NB4 (cell line): ENCODE measurements at places on chromosomes 2 and 18.

- peak; percentile 3 for DNase-seq
Measured at GRCh38 chr18:28820353-28820752, 643.4 kb upstream of the CDH2 start.

- no peak for DNase-seq
Measured at GRCh38 chr2:142665241-142665640, 212.2 kb upstream of the KYNU start.

DNA sequence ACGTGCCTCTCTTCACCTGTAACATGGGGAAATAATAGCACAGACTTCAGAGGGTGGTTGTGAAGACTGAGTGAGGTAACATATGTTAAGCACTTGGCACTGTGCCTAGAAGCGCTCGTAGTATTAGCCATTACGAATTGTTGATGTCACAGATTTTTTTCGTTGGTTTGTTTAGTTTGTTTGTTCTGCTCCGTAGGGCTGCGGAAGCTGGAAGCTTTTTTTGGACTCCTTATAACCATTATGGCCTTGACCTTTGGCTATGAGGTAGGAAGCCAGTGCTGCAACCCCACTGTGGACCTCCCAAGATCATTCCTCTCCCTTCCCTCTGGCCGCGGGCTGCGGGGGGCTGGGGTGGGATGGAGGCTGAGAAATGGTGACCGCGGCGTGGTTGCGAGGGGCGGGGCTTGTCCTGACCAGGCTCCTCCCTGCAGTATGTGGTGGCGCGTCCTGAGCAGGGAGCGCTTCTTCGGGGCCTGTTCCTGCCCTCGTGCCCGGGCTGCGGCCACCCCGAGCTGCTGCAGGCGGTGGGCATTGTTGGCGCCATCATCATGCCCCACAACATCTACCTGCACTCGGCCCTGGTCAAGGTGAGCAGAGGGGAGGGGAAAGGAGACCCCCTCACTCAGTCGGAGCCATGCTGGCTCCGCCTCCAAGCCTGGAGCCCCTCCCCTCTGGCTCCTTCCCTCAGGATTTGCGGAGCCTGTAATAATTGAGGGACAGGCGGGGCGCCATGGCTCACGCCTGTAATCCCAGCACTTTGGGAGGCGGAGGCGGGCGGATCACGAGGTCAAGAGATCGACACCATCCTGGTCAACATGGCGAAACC lies 5.5 kb downstream of the SLC11A1 start:
- DNase-seq, result no peak

DNA sequence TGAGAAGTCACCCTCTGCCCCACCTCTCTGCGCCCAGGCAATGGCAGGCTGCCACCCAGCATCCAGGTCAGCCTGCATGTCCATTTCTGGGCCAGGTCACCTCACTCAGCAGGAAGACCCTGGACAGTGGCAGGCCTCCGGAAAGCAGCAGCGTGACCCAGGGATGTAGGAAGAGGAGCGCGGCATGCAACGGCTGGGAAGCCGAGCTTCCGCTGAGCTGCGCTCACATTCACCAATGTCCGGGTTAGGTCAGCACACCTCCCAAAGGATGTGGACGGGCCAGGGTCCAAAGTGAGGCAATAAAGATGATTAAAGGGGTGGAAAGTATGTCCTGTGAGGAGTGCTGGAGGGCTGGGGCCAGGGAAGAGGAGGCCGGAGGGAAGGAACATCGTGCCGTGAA lies 174.5 kb downstream of the CTIF start:
- DNase-seq, result no peak

- no peak for DNase-seq
Measured at GRCh38 chr18:59072727-59073421, 66.8 kb upstream of the SEC11C start.

GRCh38 chr2:160336105-160336504 lies 136.0 kb upstream of the ITGB6 start:
- DNase-seq, result no peak

- peak; percentile 76 for DNase-seq
Measured at GRCh38 chr2:234550511-234551107, 53.7 kb upstream of the ARL4C start.

GRCh38 chr2:96819128-96819875 lies 3.2 kb downstream of the CNNM3 start:
- peak; percentile 33 for DNase-seq

DNA sequence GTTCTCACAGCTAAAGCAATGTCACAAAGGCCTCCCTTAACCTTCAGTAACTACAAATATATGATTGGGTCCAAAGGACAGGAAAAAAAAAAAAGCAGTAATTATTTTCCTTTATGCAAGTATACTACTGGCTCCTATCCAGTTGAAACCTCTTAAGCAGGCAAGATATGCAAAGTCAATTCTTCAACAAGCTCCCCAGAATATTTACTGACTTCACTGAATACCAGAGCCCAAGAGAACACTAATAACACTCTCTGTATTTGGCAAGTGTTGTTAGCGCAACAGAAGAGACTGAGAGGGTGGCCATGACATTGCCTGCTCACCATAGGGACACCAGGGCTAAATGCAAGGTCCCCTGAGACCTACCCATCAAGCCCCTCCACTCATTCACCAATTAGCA lies 74.5 kb downstream of the AP1S3 start:
- peak; percentile 46 for DNase-seq

- DNase-seq, result no peak
Measured at GRCh38 chr18:22625406-22625805, 207.7 kb upstream of the CTAGE1 start.

DNA sequence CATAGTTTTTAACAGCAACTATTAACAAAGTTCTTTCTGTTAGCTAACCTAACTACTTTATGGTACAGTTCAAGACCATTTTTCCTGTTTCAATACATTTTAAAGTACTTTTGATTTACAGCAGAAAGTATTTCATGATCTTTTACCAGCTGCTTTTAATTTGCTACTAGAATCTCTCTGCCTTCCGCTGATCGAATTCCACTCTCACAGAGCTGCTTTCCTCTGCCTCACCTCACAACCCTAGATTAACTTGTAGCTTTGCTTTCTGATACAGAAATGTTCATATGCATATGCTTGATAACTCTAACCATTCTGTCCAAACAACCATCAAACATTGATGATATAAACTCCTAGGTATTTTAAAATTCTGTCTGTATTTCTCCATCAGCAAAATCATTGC lies 463.2 kb upstream of the ZEB2 start:
- DNase-seq, result no peak

GRCh38 chr18:9696701-9697100 lies 11.4 kb upstream of the RAB31 start:
- DNase-seq, result no peak

DNA sequence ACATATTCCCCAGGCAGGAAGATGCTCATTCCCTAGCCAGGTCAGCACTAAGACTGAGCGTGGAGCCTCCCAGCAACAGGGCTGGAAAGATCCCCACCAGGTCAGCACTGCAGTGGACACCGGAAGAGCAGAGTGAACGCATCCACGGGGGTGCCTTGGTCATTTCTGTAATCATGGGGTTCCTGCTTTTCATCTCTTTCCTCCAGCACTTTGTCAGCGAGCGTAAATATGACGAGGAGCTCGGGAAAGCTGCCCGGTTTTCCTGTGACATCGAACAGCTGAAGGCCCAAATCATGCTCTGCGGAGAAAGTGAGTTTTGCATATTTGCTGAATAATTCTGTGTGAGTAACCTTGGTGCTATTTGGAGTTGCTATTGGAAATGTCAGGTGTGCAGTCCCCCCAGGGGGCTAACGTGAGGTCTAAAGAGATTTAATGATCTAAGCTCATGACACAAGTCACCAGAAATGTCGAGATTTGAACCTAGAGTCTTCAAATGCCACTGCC lies 40.1 kb downstream of the KCTD18 start:
- DNase-seq, result no peak

- no peak for DNase-seq
Measured at GRCh38 chr2:146385031-146385430, 1459.8 kb upstream of the ACVR2A start.

GRCh38 chr2:72989770-72990556 lies 72.6 kb downstream of the EMX1 start:
- DNase-seq, result no peak

DNA sequence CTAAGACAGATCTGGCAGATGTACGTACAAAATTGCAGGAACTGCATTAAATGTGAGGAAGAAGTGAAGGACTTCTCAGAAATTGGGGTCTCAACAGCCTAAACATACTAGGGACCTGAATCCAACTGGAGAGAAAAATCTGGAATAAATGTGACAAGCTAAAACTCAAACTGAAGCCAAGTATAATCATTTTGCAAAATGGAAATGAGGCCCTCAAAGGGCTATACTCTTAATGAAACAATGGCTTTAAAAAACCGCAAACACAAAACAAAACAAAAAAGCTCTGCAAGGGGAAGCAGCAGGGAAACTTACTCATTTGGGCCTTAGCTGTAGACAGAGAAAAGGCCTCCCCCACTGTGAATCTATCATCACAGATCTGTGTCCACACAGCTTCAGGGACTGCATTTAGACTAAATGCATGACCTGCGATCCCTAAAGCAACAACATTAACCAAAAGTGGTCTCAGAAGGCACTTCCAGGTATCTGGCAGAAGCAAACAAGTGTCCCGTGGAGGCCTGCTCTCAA lies 63.2 kb downstream of the CCBE1 start:
- no peak for DNase-seq

DNA sequence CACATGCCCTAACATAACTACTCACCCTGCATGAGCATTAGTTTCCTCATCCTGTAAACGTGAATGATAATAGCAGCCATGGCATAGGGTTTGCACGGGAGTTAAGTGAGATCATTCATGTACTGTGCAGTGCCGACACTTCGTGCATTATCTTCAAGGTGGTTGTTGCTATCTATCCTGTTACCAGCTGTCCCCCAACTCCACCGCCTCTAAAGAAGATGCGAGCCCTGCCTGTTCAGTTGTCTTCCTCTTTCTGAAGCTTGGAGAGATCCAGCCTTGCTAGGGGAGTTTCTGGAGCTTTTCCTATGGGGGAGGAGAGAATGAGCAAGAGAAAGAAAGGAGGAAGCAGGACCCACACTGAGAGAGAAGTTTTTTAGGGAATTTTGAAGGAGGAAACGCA lies 34.4 kb downstream of the YPEL5 start:
- DNase-seq, result no peak

- DNase-seq, result peak; percentile 94
Measured at GRCh38 chr18:57077786-57078552, 68.9 kb upstream of the BOD1L2 start.

DNA sequence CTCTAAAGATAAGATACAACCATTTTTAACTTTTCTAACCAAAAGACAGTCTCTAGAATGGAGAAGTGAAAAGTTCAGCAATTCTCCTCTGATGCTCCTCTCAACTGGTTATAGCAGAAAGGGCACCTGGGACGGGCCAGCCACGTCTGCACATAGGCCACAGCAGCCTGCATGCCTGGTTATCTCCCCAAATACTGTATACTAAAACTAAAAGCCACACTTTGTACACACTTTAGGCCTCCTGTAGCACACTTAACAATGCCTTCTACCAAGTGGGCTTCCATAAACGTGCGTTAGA lies 179.1 kb downstream of the ANKRD44 start:
- no peak for DNase-seq

DNA sequence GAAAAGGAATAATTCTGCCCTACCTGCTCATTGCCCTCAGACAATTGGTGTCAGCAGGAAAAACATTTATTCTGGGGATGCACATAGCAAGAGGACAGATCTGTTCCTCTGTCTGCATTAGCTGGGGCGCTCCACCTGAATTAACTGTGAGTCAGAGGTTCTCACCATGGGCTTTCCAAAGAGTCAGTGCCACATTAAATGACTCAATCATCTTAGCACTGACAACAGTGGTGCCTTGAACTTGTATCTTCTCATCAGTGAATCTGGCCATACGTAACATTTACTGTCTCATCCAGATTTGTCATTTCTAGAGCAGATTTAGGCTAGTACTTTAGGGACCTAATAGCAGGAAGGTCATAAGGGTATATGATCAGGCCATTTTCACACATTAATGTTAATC lies 358.1 kb upstream of the CRIM1 start:
- DNase-seq, result no peak

DNA sequence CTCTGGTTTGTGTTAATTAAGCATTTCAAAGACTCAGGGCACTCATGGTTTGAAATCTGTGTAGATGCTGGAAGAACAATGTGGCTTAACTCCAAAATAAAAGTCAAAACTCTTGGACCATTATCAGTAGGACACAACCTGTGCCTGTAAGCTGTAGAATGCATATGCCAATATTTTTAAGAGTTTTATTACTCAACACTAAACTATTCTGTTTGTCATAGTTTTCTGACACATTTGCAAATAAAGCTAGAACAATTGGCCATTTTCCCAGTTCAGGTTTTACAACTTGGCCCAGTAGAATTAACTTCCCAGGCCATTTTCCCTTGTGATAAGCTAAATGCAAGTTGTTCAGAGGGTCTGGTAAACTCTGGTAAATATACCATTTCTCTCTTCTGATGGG lies 713.1 kb downstream of the CBLN2 start:
- DNase-seq, result no peak

- DNase-seq, result no peak
Measured at GRCh38 chr2:33264766-33265165, 211.7 kb upstream of the RASGRP3 start.

DNA sequence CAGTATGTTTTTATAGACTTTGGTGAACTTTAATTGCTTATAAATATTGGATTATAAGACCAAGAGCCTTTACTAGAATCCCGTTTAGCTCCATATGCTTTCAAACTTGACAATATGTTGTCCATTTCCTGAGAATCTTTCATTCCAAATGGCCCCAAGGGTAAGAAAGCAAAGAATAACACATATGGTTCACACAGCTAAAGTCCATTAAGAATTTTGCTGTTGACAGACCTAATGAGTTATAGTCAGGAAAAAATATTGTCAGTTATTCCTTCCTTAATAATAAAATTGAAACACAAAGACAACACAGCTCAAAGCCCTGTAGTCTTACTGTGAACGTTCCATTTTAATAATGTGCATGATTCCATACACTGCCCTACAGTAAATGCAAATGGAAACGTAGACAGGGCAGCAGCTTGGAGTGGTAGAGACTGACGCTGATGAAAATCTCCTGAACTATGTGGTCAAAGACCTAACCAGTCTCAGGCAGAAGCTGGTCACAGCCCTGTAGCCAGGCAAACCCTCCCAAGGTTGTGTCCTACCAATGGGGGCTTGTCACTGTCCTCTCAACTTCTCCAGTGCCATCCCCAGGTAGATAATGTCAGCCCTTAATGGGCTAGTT lies 49.0 kb upstream of the ATIC start:
- DNase-seq, result no peak

GRCh38 chr2:118686346-118686745 lies 161.1 kb downstream of the EN1 start:
- DNase-seq, result no peak

GRCh38 chr2:120316071-120316470 lies 29.9 kb upstream of the INHBB start:
- DNase-seq, result no peak

- DNase-seq, result no peak
Measured at GRCh38 chr2:100924520-100925451, 77.3 kb upstream of the RPL31 start.

DNA sequence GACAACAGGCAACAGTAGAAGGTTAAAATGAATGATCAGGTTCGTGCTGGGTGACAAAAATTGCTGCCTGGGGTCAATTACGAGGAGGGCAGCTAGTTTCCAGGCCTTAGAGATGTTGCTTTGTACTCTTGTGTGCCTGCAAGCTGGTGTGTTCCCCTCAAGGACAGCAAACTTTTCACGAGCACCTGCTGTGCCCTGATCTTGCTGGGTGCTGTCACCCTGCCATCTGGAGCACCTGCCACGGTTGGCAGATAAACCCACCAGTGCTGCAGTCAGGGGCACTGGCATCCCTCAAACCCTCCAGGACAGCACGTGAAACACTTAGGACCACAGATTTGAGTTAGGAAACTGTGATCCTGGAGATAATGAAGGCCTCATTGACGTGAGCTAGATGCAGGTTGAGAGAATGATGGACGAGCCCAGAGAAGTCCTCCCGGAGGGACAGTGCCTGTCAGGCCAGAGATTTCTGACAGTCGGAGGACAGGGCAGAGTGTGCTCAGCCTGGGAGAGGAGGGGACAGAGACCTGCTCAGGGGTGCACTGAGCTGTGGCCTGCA lies 104.3 kb upstream of the RAB12 start:
- DNase-seq, result no peak
